T-helper 2 cell treated with Interferon-gamma antibody and Interleukin-4, amounts not matched to agents 5 μg/mL and 100 μg/mL, for 36 hours (primary cell): ENCODE measurements at places on chromosomes 6 and 20.

DNA sequence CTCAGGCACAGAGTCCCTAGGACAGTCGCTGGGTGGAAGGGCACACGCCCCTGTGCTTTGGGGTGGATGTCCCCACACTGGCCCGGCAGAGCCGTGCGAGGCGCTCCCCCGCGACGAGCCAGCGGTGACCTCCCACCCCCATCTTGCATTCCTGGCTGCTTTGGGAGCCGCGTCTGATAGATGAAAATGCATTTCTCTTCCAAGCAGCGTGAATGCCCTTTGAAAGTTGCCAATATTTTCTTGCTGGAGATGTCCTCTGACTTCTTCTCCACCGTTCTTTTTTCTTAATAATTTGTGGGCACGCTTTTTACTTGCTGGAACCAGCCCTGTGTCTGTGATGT lies 29.9 kb downstream of the COL20A1 start:
- H3K4me1 ChIP-seq: no peaks in the 10 kb centered on the region
- no peaks in the 10 kb centered on the region for H3K36me3 ChIP-seq
- H3K4me3 ChIP-seq: no peak overlapping the region
- peaks cover 6% of the 10 kb centered on the region for H3K27me3 ChIP-seq

DNA sequence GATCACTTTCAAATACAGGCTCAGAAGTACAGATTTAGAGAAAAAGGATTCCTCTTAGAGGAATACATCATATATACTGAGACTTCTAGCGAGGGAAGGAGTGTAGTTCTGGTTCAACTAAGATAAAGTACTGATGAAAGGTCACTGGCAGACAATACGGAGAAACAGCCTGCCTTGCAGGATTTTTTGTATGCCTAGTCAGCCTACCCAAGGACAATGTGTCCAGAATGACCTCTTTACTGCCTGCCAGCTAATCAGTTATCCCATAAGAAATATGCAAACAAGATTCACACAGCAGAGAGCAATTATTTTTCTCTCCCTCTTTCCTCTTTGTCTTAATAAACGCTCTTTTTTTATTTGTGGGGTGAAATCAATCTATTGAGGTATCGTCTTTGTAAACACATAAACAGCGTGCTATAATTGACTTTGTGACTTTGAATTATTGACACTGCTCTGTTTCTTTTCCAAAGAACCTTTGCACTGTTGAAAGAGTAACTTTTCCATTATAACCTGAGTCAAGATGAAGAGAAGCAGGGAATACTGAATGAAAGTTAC lies 1.4 kb upstream of the TSPYL4 start:
- peaks cover 24% of the 10 kb centered on the region for H3K4me1 ChIP-seq
- no peaks in the 10 kb centered on the region for H3K27me3 ChIP-seq
- H3K27ac ChIP-seq: no peak overlapping the region
- H3K36me3 ChIP-seq: peaks cover 16% of the 10 kb centered on the region

DNA sequence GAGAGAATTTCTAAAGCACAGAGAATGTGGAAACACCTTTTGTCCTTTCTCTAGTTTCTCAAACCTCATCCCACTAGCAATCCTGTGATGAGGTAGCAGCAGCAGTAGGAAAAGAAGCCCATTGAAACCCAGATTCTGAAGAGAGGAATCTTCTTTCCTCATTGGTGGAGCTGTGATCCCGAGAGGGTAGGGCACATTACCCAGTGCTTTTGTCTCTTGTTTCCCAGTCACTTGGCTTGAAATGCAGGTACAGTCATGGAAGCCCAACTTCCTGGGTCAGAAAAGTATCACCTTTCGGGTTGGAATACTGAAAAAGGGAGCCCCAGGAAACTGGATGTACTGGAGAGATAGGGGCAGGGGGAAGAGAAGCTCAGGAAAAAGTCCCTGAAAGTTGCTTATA lies 417.4 kb downstream of the TBC1D32 start:
- peaks cover 3% of the 10 kb centered on the region for H3K4me1 ChIP-seq
- no peak for DNase-seq
- H3K27me3 ChIP-seq: no peaks in the 10 kb centered on the region
- H3K27ac ChIP-seq: no peak overlapping the region
- H3K36me3 ChIP-seq: no peaks in the 10 kb centered on the region

GRCh38 chr6:21610341-21610740 lies 16.8 kb downstream of the SOX4 start:
- H3K36me3 ChIP-seq: no peaks in the 10 kb centered on the region
- H3K27ac ChIP-seq: no peak overlapping the region
- no peak overlapping the region for H3K4me3 ChIP-seq
- no peaks in the 10 kb centered on the region for H3K4me1 ChIP-seq
- no peak for DNase-seq

GRCh38 chr20:21503345-21503744 lies 10.5 kb downstream of the NKX2-2 start:
- H3K4me1 ChIP-seq: peaks cover 18% of the 10 kb centered on the region
- H3K27me3 ChIP-seq: peaks cover 42% of the 10 kb centered on the region
- H3K4me3 ChIP-seq: no peak overlapping the region
